ENCODE measurements at places on chromosomes 6 and 20.
A peak's percentile ranks its signal among the peaks of the same experiment; 100 is the strongest.

DNA sequence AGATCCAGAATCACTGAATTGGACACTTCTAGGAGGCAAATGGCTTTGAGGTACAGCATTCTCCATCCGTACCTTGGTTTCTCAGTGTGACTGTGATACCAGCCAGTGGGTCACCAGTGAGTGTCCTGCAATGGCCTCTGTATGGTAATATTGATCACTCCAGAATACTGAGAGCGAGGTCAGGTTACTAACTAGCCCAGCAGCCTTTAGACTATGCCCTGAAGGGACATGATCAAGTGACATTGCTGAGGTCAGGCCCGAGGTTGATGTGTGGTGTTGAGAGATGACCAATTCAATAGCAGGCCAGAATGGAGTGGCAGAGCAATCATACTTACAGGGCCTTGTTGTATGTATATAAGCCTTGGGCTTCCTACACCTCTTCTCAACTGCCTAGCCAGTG, 476.0 kb downstream of the KHDRBS2 start:
- no peak for DNase-seq

DNA sequence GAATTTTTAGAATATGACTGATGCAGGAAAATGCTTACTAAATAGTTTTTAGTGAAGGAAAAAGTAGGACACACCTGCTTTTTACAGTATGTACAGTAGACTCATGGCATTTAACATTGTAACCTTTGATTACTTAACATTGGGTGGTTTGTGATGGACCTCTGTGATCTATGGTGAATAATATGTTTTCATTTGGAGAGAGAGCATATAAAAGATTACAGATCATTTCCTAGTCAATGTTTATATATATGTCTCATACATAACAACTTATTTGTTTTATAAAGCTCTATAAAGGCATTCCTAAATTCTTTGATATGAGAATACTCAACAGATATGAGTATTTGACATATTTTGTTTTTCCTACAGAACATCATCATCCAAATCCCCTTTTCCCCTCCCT, 129.3 kb upstream of the PDE7B start:
- DNase-seq, result no peak

- no peak for DNase-seq
Measured at GRCh38 chr6:166958926-166959861, 2.8 kb upstream of the RNASET2 start.

DNA sequence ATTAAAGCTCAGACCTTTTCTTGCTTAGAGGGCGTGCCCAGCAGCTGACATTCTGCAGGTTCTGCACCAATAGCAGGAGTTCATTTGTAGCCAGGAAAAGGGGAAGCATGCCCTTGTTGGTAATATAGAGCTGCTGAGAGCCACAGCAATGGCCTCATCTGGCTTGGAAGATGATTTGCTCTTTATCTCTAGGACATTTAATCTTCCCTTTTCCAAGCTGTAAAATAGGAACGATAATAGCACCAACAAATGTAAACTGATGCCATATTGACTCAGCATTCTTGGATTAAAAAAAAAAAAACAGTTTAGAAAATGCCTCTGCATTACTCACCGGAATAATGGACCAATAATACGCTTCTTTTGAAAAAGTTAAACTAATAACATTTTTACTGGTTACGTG, 93.4 kb upstream of the SLC2A12 start:
- DNase-seq, result no peak

- no peak for DNase-seq
Measured at GRCh38 chr20:25037288-25038102, 20.4 kb downstream of the ACSS1 start.

GRCh38 chr6:127690092-127690491, 113.1 kb downstream of the C6orf58 start:
- DNase-seq, result no peak

- no peak for DNase-seq
Measured at GRCh38 chr6:98627129-98627775, 207.1 kb upstream of the POU3F2 start.

GRCh38 chr6:50198245-50198644, 148.5 kb upstream of the DEFB112 start:
- DNase-seq, result no peak

GRCh38 chr20:2299301-2299700, 3.5 kb downstream of the TGM3 start:
- DNase-seq, result peak; percentile 41

- DNase-seq, result no peak
Measured at GRCh38 chr6:44278774-44279697, 8.8 kb downstream of the TMEM151B start.

DNA sequence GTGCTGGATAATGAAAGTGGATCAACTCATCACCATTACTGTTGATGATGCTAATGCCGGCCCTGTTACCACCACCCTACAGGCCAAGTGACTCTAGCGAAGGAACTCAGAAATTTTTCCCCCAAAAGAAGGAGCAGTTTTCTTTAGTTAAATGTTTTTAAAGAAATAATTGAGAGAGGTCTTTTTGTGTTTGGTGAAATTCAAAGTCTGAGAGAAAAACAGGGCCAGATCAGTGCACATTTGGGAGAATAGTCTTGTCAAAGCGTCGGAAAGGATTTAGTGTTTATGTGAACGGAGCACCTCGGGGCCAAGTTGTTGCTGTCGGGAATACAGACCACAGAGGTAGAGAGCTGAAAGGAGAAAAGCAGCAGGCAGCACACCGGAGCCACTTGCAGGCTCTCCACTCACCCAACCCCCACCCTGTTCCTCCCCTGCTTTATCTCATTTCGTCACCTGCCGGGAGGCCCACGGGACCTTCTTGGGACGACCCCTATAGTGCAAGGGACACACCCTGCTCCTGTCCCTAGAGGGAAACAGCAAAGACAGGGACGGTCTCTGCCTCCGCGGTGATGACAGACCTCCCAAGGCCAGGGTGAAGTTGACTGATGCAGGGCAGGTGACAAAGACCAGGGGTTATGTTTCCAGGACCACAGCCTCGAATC, 6.8 kb downstream of the TFAP2B start:
- DNase-seq, result no peak

- DNase-seq, result no peak
Measured at GRCh38 chr20:56463428-56463827, 5.0 kb upstream of the RTF2 start.

DNA sequence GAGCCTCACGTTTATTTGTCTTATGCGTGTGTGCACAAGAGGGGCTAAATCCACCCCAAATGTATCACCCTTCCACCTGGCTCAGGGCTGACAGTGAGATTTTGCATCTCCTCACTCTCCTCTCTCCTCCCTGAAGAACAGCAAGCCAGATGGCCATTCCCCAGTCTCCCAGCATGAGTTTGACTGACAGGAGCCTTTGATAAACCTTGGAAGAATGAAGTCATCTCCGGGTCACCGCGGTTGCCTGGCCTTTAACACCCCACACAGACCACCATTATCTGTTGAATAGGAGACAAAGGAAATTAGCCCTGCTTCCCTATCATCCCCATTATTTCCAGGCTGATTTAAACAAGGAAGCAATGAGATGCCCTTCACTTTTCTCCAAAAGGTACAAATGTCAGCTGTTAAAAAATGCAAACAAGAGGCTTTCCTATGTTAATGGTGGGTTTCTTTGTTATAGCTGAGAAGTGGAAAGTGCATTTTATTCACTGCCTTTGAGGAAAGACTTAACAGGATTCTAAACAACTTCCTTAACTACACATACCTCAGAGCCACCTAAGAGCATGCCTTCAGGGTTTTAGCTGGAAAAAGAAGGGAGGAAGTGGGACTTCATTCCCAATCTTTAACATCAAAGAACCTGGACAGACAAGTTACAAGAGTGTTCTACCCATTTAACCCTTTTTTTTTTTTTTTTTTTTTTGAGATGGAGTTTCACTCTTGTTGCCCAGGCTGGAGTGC, 524.8 kb upstream of the ID4 start:
- no peak for DNase-seq

DNA sequence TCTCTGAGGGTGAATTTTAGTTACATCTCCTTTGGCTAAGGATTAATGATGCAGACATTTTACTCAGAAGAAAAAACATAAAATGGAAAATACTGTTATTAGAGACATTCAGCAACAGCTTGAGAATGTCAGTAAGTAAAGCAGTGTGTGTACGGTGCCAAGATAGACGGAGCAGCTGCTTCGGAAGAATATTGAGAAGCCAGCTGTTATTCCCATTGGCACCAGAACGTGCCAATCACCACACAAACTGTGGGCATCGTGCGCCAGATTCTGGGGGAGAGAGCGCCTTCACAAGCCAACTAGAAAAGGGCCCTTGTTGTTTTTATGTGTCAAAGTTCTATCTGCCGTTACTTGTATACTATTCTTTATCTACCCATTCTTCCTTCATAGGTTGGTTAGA, 163.4 kb downstream of the MTFR2 start:
- DNase-seq, result no peak

DNA sequence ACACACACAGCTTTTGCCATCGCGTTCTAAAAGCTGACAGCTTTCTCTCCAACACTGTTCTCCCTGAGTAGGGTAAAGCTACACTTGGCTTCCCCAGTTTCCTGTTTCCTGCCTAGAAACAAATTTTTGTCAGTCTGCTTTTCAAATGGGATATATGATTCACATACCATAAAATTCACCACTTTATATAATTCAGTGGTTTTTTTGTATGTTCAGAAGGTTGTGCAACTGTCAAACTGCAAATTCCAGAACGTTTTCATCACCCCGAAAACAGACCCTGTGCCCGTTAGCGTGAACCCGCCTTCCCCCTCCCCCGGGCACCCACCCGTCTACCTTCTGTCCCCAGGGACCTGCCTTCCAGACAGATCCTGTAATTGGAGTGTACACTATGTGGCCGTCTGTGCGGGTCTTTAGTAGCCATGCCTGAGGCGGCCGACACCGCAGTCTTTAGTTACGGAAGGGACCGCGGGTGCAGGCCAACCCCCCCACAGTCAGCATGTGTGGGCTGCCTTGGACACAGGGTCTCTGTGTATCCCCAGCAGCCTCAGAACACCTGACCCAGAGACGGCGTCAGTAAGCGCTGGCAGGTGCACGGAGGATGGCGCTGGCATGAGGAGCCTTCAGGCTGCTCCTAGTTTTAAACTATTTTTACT, 16.6 kb downstream of the HRH3 start:
- DNase-seq, result no peak

DNA sequence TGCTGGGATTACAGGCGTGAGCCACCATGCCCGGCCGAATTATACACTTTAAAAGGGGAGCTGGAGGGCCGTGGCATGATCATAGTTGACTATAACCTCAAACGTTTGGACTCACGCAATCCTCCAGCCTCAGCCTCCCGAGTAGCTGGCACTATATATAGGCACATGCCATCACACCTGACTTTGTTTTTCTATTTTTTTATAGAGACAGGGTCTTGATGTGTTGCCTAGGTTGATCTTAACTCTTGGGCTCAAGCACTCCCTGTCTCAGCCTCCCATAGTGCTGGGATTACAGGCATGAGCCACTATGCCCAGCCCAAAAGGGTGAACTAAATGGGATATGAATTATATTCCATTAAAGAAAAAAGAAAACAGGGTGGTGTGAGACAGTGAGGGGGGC, 7.8 kb downstream of the PTGIS start:
- no peak for DNase-seq

DNA sequence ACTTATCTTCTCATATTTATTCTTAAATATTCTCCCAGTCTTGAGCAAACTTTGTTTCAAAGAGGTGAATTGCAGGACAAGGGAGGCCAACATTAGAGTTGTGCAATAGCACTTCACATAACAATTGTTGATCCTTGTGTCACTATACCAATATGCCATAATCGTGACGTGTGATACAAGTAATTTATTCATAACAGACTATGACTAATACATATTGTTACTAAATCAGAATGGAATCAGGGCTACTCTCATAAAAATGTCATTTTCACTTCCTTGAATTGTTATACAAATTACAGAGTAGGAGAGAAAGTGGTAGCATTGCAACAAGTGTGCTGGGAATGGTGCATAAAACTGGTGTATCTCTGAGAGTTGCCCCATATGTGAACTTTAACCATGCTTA, 37.2 kb upstream of the PLCB1 start:
- peak; percentile 28 for DNase-seq

- peak; percentile 59 for DNase-seq
Measured at GRCh38 chr6:34414999-34415858, 10.6 kb downstream of the RPS10 start.

DNA sequence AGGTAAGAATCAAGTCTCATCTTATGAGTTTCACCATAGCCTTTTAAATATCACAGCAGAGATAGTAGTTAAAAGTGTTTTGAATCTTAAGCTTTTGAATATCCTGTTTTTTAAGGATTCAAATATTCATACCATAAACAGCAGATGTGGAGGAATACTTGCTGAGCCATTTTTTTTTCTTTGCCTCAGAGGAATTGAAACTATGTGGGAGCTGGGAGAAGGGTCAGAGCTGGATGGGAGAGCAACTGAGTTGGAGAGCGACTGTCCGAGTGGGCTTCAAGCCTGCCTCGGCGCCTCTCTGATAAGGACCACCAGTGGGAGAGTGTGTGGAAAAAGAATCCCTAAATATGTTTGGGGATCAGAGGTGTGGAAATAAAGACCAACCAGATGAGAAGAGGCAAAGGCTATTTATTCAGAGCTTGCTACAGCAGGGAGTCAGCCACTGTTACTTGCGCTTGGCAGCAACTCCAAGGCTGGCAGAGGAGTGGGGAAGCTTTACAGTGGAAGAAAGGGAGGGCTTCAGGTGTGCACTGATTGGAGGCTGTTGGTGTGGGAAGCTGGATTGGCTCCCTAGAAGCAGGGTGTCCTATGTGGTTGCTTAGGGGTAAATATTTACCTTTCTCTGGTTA, 34.3 kb upstream of the MCUR1 start:
- DNase-seq, result peak; percentile 7

All from NCI-H510A treated with DMSO at 0.1 percent for 48 hours (cell line).